ENCODE measurements at places on chromosomes 1 and 21.

DNA sequence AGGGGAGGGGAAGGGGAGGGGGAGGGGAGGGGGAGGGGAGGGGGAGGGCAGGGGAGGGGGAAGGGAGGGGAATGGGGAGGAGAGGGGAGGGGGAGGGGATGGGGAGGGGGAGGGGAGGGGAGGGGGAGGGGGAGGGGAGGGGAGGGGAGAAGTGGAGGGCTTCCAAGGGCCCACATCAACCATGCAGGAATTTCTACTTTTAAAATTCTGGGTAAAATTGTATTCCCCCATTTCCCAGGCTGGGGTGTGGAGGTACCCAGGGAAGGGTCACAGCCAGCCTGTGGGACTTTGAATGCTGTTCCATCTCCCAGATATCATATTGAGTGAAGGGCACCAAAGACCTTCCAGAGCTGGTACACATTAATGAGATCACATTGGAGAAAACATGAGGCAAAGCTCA lies 126.9 kb upstream of the ETS2 start:
- DNase-seq = no peak

GRCh38 chr1:51555866-51556619 lies 37.0 kb upstream of the EPS15 start:
- DNase-seq = no peak

DNA sequence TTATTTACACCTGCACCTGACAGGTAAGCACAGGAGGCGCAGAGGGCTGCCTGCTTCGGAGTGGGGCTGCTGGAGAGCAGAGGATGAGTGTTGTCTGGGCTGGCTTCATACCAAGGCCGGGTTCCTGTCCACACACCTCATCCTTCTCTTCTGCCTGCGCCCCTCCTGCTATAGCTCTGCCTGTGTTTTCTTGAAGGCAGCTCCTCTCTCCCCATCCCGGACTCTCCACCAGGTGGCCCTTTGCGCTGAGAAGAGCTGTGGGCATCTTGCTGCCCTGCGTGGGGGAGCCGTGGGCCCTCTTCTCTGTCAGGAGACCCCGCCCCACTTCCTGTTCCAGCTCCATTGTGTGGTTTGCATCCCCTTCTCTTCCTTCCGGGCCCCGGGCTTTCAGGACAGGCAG lies 35.0 kb downstream of the ARHGEF10L start:
- no peak for DNase-seq

- DNase-seq = no peak
Observed at GRCh38 chr1:33601751-33602150, 129.3 kb downstream of the ZSCAN20 start.

GRCh38 chr1:93614986-93615581 lies 66.6 kb downstream of the BCAR3 start:
- DNase-seq = no peak

GRCh38 chr21:43721939-43722338 lies 3.0 kb downstream of the PDXK start:
- no peak for DNase-seq

DNA sequence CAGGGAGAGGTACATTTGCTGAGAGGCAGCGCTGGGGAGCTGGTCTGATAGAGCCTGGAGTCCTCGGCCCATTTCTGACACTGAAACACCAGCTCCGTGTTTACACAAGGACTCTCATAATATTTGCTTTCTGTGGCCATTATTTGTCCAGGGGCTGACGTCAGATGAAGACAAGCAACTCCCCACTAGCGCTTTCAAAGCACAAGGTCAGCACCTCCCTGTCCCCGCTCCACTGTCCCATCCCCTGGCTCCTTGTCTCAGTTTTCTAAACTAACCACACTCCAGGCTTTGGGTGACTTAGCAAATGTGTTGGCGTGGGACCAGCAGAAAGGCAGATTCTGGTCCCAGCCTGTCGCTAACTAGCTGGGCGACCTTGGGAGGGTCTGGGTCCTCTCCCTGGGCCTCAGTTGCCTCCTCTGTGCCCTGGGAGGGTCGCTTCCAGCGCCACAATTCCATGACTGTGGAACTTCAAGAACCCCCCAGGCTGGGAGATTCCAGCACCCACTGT lies 37.4 kb upstream of the ZBTB40 start:
- no peak for DNase-seq

- peak; percentile 26 for DNase-seq
Observed at GRCh38 chr1:21939650-21940374, 2.7 kb upstream of the HSPG2 start.

- no peak for DNase-seq
Observed at GRCh38 chr1:48044311-48044710, 47.1 kb upstream of the TRABD2B start.

GRCh38 chr1:88488237-88488636 lies 195.8 kb upstream of the PKN2 start:
- DNase-seq = no peak

DNA sequence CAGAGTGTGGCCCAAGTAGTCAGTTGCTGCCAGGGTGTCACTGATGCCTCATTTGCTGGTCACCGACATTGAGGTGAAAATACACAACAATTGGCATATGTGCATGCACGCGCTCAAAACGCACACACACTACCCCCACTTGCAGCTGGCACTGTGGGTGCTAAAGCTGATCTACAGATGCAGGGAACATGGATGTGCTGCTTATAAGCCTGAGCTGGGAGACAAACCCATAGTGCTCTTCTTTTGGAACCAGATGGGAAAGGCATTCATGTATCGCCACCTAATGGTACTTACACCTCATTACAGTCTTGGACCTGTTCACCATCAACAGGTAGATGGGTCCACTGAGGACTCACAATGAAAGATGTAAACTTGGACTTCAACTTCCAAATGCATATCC lies 70.3 kb upstream of the CAMK1G start:
- no peak for DNase-seq

DNA sequence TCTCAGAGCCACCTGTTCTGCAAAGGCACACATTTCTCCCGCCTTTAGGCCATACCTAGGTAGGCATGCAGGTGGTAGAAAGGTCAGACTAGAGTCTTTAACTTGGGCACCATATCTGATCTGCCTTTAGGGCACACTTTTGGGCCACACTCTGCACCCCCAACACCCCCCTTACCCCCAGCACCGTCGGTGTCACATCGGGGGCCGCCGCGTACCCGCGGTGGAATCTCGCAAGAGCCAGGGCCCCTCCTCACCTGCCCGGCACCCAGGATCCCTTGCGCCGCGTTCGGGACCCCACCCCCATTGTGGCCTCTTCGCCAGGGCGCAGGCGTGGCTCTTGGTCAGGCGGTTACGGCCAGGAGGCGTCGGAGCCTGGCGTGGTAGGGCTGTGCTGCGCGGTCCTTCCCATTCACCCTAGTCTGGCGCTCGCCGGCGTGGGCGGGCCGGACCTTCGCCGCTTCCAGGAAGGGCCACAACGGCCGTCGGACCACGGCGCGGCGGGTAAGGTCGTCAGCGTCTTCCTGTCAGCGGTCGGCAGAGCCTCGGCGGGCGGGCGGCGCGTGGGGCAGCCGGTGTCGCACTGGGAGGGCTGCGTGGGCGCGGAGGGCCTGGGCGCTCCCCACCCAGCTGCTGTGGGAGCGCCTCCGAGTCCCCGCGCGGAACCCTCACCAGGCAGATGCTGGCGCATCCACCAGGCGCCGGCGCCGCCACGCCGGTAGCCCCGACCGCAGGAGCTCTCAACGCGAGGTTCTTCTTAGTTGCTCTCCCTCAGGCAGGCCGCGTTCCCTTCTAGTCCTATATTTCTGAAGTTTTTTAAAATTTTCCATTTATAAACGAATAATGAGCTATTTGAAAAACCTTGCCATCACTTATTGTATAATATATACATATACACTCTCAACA lies at the start of gene DNAH14:
DNAH14 (plus strand) TSS at position 341 of the 903 bp plus-strand sequence. CDS start 23,028 bp downstream, outside the sequence.
- no peak for DNase-seq

- DNase-seq = peak; percentile 62
Observed at GRCh38 chr1:211680752-211681327, 5.4 kb upstream of the NEK2 start.

GRCh38 chr1:228000836-228001563 lies 5.8 kb upstream of the WNT3A start:
- no peak for DNase-seq
